ENCODE measurements at places on chromosomes 6 and 20. TPM values are rescaled to one million over a fixed set of nuclear protein-coding genes. Genes with fewer than 3 reads are reported as not detected.

- H3K27ac ChIP-seq, result no peak overlapping the region
- H3K4me3 ChIP-seq, result no peak overlapping the region
- no peak for DNase-seq
- H3K27me3 ChIP-seq, result no peaks in the 10 kb centered on the region
Observed at GRCh38 chr6:63502156-63502555, 70.1 kb upstream of the LOC128125822 start.

GRCh38 chr6:5513408-5513807 is 252.1 kb downstream of the FARS2 start:
- no peak overlapping the region for H3K4me3 ChIP-seq
- H3K27ac ChIP-seq, result no peak overlapping the region
- H3K36me3 ChIP-seq, result no peaks in the 10 kb centered on the region
- DNase-seq, result no peak

Gene MEI4
- total RNA-seq, result not detected

GRCh38 chr6:67458265-67458664 is 1176.8 kb upstream of the ADGRB3 start:
- H3K27ac ChIP-seq, result no peak overlapping the region
- H3K4me3 ChIP-seq, result no peak overlapping the region
- peaks cover 2% of the 10 kb centered on the region for H3K4me1 ChIP-seq
- no peak for DNase-seq

DNA sequence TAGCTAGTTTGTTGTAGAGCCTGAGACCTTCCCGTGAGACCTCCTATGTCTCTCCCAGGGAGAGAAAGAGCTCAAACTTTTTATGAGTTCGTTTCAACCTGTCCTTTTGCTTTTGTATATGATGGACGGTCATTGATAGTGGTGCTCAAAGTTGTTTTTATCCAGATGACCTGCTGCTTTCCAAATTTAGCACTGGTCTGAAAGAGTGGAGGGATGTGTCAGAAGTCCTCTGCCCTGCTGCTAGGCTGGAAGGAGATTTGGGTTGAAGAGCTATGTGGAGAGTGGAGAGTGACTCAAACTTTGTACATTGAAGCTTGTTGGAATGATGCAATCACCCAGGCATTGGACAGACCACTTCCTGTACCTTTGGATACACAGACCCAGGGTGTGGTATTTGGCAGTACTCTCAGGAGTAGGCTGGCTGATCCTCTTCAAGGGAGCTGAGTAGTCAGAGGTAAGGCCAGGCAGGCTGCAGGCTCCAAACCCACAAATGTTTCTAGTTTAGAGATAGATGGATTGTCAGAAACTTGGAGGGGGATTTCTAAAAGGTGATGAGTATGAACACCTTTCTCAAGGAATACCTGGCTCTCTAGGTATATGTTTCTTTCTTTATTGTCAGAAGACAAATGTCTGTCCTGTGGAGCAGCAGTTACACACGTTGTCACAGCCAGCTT is 49.4 kb upstream of the RREB1 start:
- H3K36me3 ChIP-seq, result no peaks in the 10 kb centered on the region
- no peak overlapping the region for H3K4me3 ChIP-seq
- no peak for DNase-seq
- no peaks in the 10 kb centered on the region for H3K4me1 ChIP-seq
- no peak overlapping the region for H3K27ac ChIP-seq

- H3K27me3 ChIP-seq, result no peaks in the 10 kb centered on the region
- DNase-seq, result no peak
- no peaks in the 10 kb centered on the region for H3K36me3 ChIP-seq
- H3K4me3 ChIP-seq, result no peak overlapping the region
Observed at GRCh38 chr20:63366390-63367365, 5.5 kb upstream of the CHRNA4 start.

GRCh38 chr6:74941424-74941823 is 264.4 kb downstream of the COL12A1 start:
- H3K4me1 ChIP-seq, result no peaks in the 10 kb centered on the region
- no peak overlapping the region for H3K27ac ChIP-seq

DNA sequence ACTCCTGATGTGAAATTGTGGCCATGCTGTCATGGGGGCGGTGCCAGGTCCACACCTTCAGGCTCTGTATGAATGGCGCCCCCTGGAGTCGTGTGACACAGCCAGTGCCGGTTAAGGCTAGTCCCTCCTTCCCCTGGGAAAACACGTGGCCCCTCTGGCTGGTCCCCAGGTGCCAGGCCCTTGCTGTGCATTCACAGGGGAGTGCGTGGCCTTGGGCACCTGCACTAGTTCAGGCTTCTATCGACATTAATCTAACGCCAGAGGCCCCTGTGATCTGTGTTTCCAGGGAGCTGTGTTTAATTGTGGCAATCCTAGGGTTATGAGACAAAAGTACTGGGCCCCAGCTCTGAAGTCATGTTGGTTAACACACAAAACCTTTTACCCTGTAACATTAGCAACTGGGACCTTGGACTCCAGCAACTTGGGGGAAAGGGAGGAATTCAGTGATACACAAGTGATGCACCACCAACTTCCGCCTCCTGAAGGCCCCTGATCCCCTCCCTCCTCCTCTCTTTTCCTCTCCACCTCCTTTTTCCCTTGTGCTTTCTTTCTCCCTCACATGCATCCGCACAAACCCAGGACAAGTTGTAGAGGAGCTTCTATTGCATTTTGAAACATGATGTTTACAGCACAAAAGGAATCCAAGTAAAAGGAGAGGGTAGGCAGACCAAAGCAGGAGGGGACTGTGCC is 74.0 kb downstream of the SSR1 start:
- peaks cover 27% of the 10 kb centered on the region for H3K4me1 ChIP-seq
- no peak overlapping the region for H3K27ac ChIP-seq
- peak; percentile 96 for DNase-seq

GRCh38 chr6:170229851-170230519 is 60.9 kb downstream of the DLL1 start:
- H3K4me1 ChIP-seq, result no peaks in the 10 kb centered on the region
- no peak overlapping the region for H3K4me3 ChIP-seq
- no peaks in the 10 kb centered on the region for H3K27me3 ChIP-seq
- H3K27ac ChIP-seq, result no peak overlapping the region
- no peak for DNase-seq

GRCh38 chr20:38321959-38322598 is 18.1 kb downstream of the BPI start:
- H3K27me3 ChIP-seq, result no peaks in the 10 kb centered on the region
- no peak overlapping the region for H3K27ac ChIP-seq
- no peaks in the 10 kb centered on the region for H3K36me3 ChIP-seq
- H3K4me1 ChIP-seq, result no peaks in the 10 kb centered on the region

GRCh38 chr20:9989066-9989724 is 45.6 kb upstream of the ANKEF1 start:
- no peak for DNase-seq
- no peak overlapping the region for H3K27ac ChIP-seq
- no peak overlapping the region for H3K4me3 ChIP-seq
- H3K36me3 ChIP-seq, result no peaks in the 10 kb centered on the region
- H3K27me3 ChIP-seq, result no peaks in the 10 kb centered on the region

Gene ARMH2
- total RNA-seq, result not detected

DNA sequence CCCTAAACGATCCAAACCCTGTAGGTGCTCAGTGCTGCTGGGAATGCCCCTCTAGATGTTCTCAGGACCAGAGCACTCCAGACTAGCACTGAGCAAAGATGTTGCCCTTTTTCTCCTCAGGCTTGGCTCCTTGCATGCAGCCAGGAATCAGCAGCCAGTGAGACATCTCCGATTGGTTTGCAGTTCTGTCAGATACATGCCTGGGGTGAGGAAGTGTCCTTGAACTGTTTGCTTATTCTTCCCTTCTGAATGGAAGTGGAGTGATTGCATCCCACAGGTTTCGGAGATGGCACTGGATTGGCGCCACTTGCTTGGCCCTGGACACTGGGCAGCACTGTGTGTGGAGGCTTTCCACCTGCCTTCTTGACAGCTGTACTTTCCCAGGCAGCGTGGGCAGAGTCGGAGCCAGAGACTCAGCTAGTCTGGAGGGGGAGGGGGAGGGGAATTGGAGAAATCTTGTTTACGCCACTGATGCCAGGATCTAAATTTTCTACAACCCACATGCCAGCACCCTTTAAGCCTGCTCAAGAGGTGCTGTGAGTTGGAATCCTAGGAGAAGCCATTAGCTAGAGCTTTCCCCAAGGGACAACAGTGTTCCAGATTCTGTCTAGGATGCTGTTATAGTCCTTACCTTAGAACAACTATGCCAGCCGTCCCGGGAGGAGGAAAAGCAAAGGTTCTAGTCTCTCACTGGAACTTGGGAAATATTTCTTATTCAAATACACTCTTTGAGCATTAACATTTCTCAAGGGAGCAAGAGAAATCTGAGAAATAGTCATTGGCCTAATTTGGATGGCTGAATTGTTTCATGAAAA is 49.2 kb upstream of the SASH1 start:
- H3K4me3 ChIP-seq, result no peak overlapping the region
- H3K4me1 ChIP-seq, result no peaks in the 10 kb centered on the region
- no peaks in the 10 kb centered on the region for H3K36me3 ChIP-seq
- H3K27me3 ChIP-seq, result no peaks in the 10 kb centered on the region
- no peak for DNase-seq
- no peak overlapping the region for H3K27ac ChIP-seq

GRCh38 chr6:8218861-8219260 is 116.5 kb upstream of the EEF1E1 start:
- no peaks in the 10 kb centered on the region for H3K4me1 ChIP-seq
- H3K36me3 ChIP-seq, result no peaks in the 10 kb centered on the region
- DNase-seq, result no peak

Data from Karpas-422 (cell line).